ENCODE measurements at places on chromosomes 2 and 18. TPM values are rescaled to one million over a fixed set of nuclear protein-coding genes. Genes with fewer than 3 reads are reported as not detected.
A peak's percentile ranks its signal among the peaks of the same experiment; 100 is the strongest.

Gene NIFK
- 107 TPM for polyA plus RNA-seq

Gene KRTCAP3
- 0.67 TPM for polyA plus RNA-seq

Gene ZNF804A
- polyA plus RNA-seq, result 0.70 TPM

Gene IL1RN
- 0.14 TPM for polyA plus RNA-seq

Gene PID1
- polyA plus RNA-seq, result 8.6 TPM

Gene CHRND
- polyA plus RNA-seq, result not detected

Gene RIT2
- polyA plus RNA-seq, result not detected

Gene SKA1
- polyA plus RNA-seq, result 6.6 TPM

Gene CNOT9
- polyA plus RNA-seq, result 34.8 TPM

Gene ALPI
- not detected for polyA plus RNA-seq

Gene CDKL4
- not detected for polyA plus RNA-seq

Gene CD207
- polyA plus RNA-seq, result not detected

Gene MROH2A
- not detected for polyA plus RNA-seq

Gene RRM2
- polyA plus RNA-seq, result 79.3 TPM

Gene IL37
- polyA plus RNA-seq, result not detected

Gene ACMSD
- not detected for polyA plus RNA-seq

DNA sequence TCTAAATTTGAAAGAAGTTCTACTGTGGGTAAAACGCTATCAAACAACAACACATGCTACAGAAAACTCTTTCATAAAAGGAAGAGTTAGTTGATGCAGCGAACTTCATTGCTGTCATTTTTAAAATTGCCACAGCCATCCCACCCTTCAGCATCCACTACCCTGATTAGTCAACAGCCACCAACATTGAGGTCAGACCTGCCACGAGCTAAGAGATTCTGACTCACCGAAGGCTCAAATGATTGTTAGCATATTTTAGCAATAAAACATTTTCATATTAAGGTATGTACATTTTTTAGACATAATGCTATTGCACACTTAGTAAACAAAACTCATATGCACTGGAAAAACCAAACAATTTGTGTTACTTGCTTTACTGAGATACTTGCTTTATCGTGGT lies 347.1 kb downstream of the CLIP4 start:
- DNase-seq, result peak; percentile 78

DNA sequence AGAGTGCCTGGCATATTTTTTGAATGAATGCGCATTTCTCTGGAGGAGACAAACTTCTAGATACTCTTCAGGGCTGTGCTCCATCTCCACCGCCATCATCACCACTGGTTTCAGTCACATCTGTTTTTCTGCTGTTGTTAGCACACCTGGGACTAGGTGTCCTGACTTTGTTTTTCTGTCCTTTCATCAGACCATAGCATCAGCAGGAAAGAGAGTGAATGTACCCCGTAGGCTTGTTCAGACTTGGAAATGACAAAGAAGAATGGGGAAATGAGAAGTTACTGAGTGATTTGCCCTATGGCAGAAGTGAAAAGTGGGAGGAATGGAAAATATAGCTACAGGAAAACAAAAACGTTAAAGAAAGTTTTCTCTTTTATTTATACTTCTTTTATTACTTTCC lies 965.2 kb upstream of the FANCL start:
- DNase-seq, result no peak

DNA sequence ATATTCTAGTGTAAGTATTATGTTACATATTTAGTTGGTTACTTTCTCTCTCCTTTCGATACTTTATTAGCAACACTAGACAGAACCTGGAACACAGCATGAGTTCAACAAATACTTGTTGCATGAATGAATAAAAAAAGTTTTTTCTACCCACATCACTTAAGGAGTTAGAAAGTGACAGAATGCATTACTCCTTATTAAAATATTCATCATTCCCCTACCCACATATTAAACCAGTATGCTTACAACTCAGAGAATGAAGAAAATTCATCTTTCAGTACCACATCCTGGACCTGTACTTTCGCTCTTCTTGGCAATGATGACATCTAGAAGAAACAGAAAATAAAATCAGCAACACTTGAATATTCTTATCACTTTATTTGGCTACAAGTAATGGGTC lies 6.0 kb downstream of the SRBD1 start:
- DNase-seq, result peak; percentile 37

DNA sequence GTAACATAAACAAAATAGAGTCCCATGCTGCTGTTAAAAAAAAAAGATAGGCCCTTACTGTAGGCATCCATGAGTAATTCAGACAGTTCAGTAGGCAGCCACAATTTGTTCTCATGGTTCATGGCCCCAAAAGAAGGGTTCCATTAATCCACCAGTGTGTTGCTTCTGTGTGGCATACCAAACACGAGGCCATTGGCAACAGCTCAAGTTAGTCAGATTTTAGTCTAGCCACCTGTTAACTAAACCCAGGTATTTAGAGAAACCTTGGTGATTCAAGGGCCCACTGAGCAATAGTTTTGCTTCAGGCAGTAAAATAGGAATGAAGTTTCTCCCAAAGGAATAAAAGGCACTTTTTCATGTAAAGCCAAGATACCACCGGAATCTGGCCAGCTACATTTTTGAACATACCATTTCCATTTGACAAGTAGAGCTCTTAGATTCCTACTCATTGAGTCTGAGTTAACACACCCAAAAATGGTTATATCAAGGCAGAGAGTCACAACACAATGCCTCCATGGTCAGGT lies 80.1 kb upstream of the SRD5A2 start:
- no peak for DNase-seq

DNA sequence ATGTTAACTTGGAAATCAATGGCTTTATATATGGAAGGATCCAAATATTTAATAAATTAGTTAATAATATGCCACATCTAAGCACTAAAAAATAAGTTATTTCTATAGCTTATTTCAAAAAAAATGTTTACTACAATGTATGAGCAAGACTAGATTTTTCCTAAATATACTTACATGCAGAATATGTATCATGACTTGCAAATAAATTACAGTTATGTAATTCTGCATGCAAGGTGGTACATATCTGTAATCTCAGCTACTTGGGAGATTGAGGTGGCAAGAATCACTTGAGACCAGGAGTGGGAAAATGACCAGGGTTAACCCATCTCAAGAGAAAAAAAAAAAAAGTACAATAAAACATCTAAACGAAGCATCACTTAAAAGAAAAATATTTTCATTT lies 11.6 kb downstream of the PUM2 start:
- DNase-seq, result no peak

GRCh38 chr2:215912299-215912842 lies 101.0 kb downstream of the MREG start:
- DNase-seq, result no peak

- DNase-seq, result no peak
Measured at GRCh38 chr2:29723255-29724001, 198.0 kb downstream of the ALK start.

DNA sequence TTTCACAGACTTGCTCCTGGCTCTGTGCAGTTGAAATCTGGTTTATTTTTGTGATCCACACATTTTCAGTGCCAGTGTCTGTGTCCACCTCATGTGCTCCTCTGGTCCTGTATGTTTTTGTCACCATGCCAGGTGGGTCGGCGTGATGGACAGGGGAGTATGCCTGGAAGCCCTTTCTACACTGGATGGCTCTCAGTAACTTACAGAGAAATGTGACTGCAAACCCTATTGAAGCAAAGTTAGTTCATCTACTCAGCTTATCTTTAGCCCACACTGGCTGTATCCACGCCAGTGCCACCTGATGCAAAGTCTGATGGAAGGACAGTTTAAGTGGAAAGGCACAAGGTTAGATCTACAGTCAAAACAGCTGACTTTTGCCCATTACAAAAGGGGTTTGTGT lies 4.3 kb downstream of the IMPA2 start:
- DNase-seq, result no peak

DNA sequence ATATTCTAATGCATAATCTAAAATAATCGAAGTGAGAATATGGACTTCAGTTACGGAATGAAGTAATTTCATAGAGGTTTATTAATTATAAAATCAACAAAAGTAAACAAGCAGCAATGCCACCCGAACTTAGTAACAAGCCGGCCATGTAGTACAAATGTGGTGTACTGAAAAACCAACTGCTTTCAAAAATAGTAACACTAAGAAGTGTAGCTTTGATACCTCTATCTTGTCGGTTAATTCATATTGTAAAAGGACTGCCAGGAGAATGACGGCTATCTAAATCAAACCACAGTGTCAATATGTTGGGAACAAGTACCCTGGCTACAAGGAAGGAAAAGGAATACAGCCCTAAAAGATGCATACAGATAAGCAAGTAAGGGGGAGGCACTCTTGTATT lies 48.5 kb downstream of the WDR33 start:
- no peak for DNase-seq

DNA sequence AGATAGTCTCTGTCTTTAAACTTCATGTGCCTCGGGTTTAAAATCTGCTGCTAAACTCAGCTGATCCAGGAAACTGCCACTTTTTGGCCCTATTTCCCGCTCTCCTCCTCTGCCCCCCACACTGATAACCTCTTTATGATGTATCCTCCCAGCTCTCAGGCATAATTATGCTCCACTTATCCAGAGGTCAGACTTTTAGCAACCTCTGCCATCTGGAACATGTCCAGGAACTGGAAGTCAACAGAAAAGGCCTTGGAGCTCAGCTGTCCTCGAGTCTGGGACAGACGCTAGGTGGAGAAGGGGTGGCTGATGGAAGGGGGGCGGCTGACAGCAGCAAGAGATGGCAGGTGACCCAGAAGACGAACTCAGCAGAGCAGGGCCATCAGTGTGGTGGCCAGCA lies 41.2 kb downstream of the ASAP2 start:
- no peak for DNase-seq

DNA sequence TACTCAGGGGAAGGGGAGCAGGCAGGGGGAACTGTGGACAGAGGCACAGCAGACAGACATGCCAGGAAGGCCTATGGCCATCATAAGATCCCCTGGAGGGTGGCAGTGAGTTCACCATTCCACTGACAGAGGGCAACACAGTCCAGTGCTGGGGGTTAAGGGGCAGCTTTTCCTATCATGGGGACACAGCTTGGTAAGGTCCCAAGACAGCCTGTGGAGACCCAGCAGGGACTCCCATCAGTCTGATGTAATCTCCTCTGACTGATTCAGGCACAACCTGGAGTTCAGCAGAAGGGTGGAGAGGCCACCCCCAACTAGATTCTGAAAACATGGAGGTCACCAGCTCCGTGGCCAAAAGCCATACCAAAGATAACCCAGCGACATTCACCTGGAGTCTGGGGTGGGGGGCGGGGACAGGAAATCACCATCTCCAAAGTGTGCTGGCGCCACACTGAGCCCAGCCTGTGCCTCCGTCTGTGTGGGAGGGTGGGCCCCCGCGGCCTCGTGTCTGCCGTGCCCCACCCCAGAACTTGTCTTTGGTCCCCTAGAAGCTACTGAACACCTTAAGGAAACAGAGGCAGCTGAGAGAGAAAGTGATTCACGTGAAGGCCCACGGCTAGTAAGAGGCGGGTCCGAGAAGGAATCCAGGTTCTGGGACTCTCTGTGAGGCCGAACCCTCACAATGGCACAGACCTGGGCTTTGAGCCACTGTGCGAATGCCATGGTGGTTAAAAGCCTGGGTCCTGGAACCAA lies 28.6 kb downstream of the DNMT3A start:
- no peak for DNase-seq

GRCh38 chr2:136290326-136290725 lies 172.4 kb upstream of the CXCR4 start:
- DNase-seq, result no peak

- DNase-seq, result no peak
Measured at GRCh38 chr2:217438821-217439220, 564.0 kb downstream of the TNS1 start.

DNA sequence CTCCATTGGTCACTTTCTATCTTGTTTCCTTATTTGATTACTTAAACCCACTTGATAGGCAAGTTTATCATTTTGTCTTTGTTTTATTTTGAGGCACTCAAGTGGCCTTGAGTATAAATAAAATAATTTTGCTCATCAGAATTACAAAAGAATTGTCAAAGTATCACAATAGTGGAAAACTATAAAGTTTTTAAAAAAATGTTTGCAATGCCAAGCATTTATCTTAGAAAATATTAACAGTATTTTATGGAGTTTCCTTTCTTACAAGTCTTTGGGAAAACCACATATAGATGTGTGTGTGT lies 14.7 kb downstream of the PMS1 start:
- no peak for DNase-seq

DNA sequence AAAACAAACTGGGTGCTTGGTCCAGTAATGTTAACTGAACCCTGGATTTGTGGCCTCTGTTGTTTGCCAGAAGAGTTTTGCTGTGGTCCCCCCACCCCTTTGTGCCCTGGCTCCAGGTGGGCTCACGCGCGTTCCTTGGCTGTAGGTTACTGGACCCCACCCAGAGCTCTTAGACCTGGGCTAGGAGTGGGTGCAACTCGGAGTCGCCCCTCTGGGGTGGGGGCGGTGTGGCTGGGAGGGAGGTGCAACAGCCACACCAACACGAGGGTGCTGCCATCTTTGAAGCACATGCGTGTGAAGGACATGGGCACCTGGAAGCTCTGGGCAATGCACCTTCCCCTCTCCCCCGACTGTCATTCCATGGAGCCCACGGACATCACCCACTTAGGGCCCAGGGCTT lies 92.7 kb downstream of the USP40 start:
- no peak for DNase-seq

GRCh38 chr2:239013678-239013976 lies 165.7 kb downstream of the TWIST2 start:
- no peak for DNase-seq

DNA sequence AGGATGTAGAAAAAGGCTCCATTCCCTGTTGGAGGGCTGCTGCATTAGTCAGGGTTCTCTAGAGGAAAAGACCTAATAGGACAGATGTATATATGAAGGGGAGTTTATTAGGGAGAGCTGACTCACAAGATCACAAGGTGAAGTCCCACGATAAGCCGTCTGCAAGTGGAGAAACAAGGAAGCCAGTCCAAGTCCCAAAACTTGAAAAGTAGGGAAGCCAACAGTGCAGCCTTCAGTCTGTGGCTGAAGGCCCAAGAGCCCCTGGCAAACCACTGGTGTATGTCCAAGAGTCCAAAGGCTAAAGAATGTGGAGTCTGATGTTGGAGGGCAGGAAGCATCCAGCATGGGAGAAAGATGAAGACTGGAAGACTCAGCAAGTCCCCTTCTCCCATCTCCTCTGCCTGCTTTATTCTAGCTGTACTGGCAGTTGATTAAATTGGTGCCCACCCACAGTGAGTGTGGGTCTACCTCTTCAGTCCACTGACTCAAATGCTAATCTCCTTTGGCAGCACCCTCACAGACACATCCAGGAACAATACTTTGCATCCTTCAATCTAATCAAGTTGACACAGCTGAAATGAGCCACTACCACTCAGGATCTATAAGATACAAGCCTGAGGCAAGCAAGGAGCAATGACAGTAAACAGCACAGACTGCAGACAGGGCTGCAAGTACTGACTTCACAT lies 30.0 kb upstream of the ATG16L1 start:
- no peak for DNase-seq
